ENCODE measurements at places on chromosomes 7 and 10.
A peak's percentile ranks its signal among the peaks of the same experiment; 100 is the strongest.

DNA sequence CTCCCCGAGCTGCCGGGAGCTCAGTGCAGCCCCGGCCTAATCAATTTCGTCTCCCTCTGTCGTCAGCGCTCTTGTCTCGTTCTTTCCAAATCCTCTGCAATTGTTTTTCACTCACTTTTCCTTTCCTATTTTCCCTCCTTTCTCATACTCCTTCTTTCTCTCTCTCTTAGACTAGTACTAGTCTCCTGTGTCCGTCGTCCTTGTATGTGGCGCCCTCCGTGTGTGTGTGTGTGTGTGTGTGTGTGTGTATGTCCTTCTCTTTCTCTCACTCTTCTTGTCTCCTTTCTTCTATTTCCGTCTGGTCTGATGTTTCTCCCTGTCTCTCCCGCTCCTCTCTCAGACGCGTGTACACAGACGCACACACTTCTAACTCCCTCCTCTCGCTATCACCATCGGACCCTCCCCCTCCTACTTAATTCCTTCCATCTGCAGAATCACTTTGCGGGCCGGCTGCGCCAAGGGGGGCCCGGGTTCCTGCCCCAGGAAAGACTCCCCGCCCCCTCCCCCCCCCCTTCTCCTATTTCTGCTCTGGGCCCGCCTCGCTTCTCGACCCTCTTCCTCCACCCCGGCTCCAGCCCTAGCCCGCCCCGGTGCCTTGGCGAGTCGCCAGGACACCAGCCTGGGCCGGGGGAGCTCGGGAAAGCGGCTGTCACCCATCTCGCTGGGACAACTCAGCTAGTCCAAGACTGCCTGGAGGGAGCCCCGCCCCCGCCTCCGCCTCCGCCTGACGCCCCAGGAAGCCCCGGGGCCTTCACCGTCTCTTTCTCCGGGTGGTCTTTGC is 743 bp upstream of the ZCCHC24 start:
- DNase-seq = peak; percentile 81

- DNase-seq = no peak
Measured at GRCh38 chr7:120226188-120226587, 46.8 kb upstream of the KCND2 start.

DNA sequence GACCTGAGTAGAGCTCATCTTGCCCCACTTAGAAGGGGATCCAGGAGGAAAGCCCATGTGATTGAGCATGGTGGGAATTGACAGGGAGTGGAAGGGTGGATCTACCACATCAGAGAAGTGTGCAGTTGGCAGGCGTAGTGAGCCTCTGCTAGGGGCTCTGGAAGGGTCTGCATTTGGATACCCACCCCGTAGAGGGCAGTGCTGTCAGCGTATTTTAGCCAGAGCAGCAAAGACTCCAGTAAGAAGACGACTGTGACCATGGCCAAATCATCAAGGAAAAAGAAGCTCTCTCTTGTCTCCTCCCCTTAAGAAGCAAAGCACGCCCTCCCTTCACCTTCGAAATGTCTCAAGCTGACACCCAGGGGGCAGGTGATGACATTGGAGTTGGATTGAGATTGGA is 68.8 kb upstream of the INHBA start:
- no peak for DNase-seq

DNA sequence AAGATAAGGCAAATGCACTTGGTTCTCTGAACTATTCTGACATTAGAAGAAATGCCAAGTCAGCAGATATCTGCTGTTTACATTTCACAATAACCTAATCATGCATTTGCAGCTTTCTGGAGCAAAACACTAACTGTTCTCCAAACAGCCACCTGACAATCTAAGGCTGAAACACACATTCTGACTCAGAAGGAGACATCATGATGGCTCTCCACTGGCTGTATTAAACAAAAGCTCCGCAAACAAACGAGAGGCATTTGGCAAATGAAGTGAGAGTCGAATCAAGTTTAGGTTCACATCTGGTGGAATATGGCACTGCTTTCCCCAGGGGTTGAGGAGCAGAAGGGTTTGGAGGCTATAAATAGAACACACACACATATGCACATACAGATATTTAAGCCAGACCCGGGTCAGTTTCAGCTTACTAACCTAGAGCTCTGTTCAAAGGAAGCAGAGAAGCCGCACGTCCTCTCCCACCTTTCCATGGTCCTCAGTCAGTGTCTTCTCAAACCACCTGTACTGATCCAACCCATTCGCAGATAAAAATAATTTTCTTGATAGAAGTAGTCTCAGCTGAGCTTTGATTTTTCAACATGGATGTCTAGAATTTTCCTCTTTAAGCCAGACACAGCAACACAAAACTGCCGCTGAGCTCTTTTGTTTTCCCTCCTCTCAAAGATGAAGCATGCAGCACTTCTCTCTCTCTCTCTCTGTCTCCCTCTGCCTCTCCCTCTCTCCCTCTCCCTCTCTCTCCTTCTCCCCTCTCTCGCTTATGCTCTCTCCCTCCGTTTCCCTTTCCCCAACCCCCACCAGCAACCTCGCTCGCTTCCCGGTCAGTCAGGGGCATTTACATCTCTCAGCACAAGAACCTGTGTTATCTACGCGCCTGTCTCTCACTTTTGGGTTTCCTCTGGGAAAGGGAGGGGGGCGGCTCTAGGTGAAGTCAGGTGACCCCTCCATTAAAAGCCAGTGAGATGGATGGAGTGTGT is 682.8 kb downstream of the MAGI2 start:
- DNase-seq = no peak

DNA sequence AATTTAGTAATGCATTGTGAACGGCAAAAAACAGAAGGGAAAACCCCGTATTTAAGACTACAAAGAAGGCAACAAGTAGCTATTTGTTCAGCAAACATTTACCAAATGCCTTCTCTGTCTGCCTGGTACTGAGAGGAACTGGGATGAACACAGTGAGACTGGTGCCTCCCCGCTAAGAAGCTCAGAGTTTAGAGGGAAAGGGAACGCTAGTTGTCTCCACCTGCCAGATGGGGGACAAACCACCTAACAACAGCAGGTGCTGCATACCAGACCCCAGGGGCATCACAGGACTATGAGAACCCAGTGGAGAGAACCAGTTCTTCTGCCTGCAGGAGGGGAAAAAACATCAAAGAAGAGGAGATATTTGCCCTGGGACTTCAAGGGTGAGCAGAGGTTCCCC is 147.1 kb downstream of the SLC25A13 start:
- no peak for DNase-seq

DNA sequence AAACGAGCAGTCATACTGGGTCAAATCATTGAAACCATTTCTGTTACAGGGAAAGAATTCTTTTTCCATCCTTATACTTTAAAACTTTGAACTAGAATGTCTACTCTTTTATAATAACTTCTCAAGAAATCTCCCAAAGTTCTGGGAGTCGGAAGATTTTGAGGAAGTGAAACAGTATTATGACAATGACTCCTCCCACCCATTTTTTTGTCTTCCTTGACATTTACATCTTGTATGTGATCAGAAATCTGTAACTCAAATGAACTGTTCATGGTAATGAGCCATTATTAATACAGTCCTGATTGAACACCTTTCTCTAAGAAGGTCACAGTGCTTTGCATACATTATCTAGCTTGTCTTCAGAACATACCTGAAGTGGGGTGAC is 227.4 kb downstream of the CELF2 start:
- DNase-seq = no peak

- DNase-seq = no peak
Measured at GRCh38 chr7:53111031-53111430, 75.6 kb downstream of the POM121L12 start.

GRCh38 chr7:32223071-32223650 is 153.0 kb upstream of the PDE1C start:
- DNase-seq = peak; percentile 12

GRCh38 chr10:95279042-95279820 is 11.6 kb downstream of the PDLIM1 start:
- no peak for DNase-seq

GRCh38 chr7:94509264-94509886 is at the start of gene CASD1:
Gene CASD1, plus strand, starts transcription at chr7:94509809. Its CDS starts 276 bp downstream, at chr7:94510085.
- peak; percentile 85 for DNase-seq

DNA sequence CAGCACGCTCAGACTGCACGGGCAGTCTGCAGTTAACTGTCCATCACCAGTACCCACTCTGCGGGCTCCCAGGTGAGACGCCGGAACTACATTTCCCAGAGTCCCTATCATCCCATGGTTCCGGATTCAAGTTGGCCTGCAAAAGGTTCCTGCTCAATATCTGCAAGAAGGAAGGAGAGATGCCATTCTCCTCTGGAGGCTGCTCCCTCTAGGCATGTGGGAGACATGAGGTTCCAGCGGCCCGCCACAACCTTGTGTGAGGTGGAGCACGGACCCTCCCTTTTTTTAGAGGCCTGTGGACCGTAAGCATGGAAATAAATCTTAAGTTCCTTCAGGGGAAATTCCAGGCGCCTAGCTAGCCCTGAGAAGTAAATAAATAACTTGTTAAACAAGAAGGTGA is 29.7 kb downstream of the NUP42 start:
- no peak for DNase-seq

DNA sequence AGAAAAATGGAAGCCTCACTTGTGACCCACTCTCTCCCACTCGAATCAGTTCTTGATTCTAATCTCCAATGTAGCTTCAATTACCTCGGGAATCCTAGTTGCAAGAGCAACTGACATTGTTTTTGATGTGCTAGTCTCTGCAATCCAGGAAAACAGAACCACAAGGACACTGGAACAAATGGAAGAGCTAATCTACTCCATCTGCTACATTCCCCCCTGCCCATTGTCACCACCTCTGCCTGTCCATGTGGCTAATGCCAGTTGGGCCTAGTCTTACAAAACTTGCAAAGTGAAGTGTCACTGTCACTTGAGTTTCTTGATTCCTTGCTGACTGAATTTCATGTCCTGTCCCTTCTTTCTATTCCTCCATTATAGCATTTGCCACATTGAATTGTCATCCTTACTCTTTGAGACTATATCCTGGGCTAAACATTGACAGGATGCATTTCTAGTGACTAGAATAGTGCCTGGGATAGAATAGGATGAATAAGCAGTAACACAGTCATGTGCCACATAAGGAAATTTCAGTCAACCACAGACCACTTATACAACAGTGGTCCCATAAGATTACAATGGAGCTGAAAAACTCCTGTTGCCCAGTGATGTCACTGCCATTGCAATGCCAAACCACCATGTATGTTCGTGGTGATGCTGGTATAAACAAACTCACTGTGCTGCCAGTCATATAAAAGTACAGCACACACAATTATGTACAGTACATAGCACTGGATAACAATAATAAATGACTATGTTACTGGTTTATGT is 13.5 kb downstream of the GCC1 start:
- DNase-seq = no peak

- no peak for DNase-seq
Measured at GRCh38 chr7:106288263-106288662, 3.5 kb upstream of the NAMPT start.

DNA sequence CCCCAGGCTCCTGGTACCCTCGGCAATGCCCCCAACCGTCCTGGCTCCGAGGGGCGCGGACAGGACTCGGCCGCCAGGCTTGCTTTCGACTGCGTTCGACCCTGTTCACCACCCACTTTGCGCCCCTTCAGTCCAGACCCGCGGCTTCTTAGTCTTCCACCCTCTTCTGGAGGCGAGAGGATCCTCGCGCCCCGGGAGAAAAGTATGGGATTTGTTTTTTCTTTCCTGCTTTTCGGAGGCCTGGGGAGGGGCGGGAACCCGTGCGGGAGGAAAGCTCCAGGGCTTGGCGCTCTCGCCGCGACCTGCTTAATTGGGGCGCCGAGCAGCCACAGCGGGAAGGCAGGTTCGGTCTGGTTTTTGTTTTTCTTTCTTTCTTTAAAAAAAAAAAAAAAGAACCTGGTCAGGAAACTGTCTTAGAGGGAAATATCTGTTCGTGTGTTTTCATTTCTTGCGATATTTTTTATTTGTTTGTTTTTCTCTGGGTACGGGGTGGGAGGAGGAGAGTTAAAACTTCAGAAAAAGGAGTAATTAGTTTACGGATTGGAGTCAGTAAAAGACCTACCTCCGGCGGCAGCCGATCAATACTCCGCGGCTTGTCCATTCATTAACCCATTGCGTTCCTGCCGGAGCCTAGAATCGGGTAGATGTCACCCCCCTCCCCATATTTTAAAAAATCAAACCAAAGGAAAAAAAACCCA is 1.6 kb downstream of the EMX2 start:
- DNase-seq = peak; percentile 4

- DNase-seq = no peak
Measured at GRCh38 chr10:114403541-114404161, 651 bp downstream of the AFAP1L2 start.

DNA sequence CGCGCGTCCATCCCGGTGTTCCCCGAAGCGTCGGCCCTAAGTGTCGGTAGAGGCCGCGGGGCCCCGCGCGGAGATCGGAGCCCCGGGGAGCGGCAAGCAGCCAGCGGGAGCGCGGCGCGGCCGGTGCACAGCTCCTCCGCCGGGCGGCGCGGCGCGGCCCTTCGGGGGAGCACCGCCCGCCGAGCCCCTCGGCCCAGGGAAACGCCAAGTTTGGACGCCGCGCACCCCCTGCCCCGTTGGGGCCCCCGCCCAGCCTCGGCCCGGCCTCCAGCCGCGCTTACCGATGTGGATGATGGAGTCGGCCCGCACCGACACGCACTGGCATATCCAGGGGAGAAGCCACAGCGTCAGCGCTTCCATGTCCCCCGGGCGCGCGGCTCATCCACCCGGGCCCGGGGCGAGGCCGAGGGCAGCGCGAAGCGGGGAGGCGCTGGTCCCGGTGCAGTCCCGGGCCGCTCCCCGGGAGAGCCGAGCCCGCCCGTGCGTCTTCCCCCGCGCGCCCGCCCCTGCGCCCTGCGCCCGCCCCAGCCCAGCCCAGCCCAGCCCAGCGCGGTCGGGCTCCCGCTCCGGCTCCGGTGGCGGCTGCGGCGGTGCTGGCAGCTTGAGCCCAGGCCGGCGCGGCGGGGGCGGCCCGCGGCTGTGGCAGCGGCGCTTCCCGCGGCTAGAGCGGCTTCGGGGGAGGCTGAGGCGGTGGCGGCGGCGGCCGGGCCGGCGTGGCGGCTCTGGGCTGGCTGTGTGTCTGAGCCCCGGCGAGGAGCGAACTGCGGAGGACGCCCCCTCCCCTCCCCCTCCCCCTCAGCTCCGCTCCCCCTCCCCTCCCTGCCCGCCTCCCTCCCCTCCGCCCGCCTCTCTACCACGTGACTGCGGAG is at the start of gene GRID1:
TSS of gene GRID1 (minus strand) at position 763 of the 869 bp plus-strand sequence.
- peak; percentile 73 for DNase-seq

- no peak for DNase-seq
Measured at GRCh38 chr10:72110673-72111401, 22.5 kb upstream of the SPOCK2 start.

DNA sequence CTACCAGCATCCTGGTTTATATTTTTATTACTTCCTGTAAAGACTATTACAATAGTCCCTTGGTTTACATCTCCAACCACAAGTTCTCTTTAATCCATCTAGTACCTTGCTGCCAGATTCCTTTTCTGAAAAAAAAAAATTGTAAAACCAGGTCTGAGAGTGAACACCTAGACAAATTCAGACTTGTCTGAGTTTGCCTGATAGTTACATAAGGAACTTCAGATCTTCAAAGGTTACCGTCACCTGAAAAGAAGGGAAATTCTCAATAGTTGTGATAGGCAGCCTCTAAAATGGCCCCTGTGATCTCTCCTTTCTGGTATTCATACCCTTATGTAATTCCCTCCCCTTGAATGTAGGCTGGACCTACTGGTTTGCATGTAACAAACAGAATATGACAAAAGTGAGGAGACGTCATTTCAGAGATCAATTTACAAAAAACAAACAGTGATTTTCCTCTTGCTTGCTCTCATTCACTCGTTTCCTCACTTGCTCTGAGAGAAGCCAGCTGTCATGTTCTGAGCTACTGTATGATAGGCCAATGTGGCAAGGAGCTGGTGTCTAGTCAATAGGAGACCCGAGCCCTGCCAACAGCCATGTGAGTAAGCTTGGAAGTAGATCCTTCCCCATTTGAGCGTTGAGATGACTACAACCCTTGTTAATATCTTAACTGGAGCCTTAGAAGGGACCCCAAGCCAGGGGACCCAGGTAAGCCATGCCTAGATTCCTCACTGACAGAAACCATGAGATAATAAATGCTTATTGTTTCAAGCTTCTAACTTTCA is 110.9 kb upstream of the LSM8 start:
- no peak for DNase-seq

All from cardiac septum (tissue), 1 donor.